ENCODE measurements at places on chromosomes 12 and 14.

- DNase-seq = no peak
These were observed 326.2 kb upstream of the RGS6 start for GRCh38 chr14:71606064-71606463.

GRCh38 chr14:67221248-67221981 lies 19.8 kb upstream of the PALS1 start:
- no peak for DNase-seq

DNA sequence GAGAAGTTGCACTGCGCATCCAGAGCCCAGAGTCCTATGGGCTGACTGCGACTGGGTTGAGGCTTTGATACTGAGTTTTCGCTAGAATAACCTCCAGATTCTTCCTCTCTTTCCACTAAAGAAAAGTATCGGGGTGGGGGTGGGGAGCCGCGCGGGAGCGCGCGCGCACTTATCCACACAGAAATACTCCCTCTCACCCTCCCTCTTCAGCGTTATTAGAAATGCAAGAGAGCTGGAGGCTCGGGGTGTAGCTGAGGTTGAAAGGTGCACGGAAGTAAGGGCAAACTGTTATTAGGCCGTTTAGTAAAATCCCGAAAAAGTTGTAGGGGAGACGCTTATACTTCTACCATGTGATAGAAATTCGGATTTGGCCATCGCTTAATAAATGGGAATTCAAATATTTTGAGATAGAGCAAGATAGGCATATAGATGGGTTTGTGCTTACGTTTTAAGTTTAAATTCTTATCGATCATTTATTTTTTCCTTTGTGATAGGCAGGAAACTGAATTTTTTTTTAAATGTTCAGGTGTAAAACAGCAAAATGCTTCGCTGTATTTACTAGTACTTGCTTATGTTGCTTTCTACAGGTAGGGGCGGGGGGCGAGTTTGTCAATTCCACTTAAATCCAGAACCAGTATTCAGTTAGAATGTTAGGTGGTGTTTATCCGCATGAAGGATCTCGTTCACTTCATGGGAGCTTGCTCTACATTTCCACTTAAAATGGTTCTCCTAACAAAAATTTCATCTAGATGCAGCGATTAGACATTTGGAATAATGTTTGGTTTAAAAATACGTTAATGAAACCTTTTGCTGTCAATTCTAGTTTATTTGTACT lies 1.1 kb downstream of the ARHGAP5 start:
- DNase-seq = no peak

DNA sequence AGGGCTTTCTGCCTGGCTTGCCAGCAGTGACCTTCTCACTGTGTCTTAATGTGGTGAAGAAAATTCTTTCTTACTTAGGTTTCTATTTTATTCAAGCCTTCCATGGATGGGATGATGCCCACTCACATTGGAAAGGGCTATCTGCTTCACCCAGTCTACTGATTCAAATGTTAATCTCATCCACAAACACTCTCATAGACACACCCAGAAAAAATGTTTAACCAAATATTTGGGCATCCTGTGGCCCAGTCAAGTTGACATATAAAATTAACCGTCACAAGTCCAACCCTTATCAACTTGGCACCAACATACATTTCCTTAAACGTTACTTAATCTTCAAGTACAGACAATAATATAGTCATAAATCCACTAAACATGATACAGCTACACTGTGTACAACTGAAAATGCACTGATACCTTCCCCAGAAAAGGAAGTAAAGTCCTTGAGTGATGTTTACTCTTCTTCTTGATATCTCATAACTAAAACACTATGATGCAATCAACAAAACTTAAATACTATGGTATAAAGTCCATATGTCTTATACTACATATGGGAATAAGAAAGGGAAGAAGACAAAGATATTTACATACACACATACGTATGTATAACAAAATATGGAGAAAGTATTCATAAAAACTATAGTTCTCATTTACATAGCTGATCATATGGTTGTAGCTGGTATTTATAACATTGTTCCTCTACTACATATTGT lies 394.7 kb upstream of the NOVA1 start:
- DNase-seq = no peak

DNA sequence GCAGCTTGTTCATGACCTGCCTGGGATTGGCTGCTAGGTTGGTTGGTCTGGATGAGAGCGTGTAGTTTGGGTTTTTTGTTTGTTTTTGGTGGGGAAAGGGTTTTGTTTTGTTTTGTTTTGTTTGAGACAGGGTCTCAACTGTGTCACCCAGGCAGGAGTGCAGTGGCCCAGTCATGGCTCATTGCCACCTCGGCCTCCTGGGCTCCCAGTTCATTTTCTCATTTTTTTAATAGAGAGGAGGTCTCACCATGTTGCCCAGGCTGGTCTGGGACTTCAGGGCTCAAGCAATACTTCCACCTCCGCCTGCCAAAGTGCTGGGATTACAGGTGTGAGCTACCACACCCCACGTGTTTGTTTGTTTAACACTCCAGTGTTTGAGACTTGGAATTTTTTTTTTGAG lies 3.8 kb downstream of the DYNC1H1 start:
- DNase-seq = no peak

DNA sequence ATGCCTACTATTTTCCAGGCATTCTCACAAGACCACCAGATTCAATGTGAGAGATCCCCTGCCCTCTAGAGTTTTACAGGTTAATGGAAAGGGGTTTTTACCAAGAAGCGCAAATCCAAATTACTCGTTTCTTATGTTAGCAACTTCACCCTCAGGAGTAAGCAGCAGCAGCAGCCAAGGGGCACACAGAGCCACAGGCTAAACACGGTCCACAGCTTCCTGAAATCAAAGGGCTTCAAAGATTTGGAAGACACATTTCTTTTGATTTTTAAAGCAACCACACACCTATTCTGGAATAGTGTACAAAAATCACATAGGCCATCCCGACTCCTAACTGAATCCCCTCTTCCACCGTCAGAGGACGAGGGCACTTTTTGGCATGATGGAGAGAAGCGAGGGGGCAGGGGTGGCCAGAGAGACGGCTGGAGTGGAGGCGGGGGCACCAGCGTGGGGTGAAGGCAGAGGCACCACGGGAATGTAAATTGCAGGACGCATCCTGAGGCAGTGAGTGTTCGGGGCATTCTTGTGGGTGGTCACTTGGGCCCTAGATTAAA lies 107.0 kb downstream of the ARF6 start:
- no peak for DNase-seq

DNA sequence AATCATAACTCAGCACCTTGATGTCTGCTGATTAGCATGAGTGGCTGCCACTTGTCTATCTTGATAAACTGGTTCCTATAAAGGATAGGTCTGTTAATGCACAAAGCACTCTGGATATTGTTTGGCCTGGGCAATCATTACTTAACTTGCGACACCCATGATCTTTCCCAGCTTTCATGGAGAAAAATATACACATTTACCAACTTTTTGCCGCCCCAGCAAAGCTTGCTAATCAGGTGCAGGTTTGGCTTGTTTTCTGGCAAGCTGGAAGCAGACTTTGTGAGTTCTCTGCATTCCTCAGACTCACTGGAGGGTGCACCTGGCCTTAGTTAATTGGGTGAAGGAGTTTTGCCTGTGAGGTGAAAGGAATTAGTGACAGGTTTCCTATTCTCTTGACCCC lies 1126.4 kb upstream of the FLRT2 start:
- no peak for DNase-seq

- DNase-seq = no peak
These were observed 446.0 kb downstream of the AEBP2 start for GRCh38 chr12:19885093-19885812.

DNA sequence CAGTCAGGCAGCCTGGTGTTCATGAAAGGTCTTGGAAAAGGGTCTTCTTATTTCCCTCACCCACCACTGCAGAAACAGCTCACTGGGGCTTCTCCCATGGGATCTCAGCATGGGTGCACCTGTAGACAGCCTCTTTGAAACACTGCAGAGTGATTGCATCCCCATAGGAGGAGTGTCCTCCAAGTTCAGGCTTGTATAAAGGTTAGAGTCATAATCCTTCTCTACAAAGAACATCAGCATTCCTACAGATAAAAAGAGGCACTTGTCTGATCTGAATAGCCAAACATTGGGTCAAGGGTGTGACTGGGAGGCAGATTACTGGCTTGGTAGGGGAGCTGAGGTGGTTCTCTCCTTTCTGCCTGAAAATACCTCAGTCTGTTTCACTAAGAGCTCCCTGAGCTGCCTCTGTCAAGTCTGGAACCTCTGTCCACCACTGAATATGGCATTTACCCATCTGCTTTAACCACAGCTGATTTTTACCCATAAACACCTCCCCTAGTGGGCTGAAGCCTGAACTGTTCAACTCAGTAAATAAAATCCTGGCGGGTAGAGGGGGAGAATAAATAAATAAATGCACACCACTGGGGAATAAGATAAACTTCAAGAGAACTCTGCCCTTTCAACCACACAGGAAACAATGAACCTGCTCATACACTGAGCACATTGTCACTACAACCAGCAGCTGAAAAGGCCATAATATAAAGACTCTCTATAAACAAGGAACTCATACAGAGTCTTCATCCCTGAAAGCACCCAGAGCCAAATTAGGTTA lies 120.7 kb upstream of the SCAF11 start:
- no peak for DNase-seq

DNA sequence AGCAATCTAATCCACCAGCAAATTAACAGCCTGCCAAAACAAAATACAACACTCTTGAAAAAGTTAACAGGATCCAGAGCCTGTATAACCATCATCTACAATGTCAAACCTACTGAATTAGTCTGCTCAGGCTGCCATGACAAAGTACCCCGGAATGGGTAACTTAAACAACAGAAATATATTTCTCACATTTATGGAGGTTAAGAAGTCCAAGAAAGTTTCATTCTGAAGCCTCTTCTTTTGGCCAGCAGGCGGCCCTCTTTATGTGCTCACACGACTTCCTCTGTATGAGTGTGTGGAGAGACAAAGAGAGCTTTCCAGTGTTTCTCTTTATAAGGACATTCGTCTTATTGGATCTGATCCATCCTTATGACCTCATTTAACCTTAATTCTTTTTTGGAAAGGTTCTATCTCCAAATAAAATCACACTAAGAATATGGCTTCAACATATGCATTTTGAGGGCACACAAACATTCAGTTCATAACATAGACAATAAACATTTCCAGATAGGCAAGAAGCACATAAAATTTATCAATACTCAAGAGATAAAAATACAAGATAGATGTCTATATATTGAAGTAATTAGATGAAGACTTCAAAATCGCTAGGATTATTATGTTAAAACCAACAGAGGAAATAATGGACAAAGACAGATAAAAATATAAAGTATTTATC lies 5.9 kb upstream of the RERG start:
- no peak for DNase-seq

DNA sequence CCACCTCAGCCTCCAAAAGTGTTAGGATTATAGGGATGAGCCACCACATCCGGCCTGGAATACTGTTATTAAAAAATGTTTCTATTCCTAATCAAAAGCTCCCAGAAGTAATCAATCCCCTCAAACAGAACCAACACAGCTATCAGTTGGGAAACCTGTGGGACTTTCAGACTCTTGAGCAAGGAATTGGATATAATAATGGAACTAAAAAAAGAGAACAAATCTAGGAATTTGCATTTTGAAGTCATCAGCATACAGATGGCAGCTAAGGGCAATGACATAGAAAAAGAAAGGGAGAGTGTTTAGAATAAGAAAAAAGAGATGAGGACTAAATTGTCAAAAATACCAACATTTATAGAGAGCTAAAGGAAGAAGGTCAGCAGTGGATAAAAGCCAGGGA lies 54.7 kb upstream of the AMN1 start:
- no peak for DNase-seq

GRCh38 chr12:111203446-111203845 lies 165.4 kb downstream of the PHETA1 start:
- DNase-seq = no peak

DNA sequence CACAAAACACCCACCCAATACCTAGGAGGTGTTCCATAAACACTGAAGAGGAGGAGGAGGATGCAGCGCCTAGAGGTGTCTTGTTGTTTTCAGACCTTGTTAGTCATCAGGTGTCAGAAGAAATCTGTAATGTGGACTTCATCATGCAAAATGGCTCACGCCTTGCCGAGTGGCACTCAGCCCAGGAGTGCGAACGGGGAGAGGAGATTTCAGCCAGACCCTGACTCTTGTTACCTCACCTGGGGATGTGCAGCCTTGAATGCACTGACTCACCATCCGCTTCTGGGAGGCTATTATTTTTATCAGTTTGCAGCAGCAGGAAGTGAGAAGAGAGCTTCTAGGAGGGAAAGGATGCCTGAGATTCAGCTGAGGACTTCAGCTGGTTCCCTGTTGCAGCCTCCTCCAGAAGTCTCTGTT lies 48.2 kb upstream of the PLXNC1 start:
- DNase-seq = no peak

GRCh38 chr12:55817345-55818139 lies at the start of the genes ORMDL2 and SARNP:
ORMDL2 (plus strand) TSS chr12:55818041; CDS start chr12:55819000, 959 bp downstream.
SARNP (minus strand) TSS chr12:55817724; CDS start chr12:55817701, 23 bp downstream.
- peak; percentile 95 for DNase-seq

GRCh38 chr12:109307051-109307450 lies 2.0 kb downstream of the FOXN4 start:
- no peak for DNase-seq
